ENCODE measurements at places on chromosomes 4 and X.
A peak's percentile ranks its signal among the peaks of the same experiment; 100 is the strongest.

GRCh38 chr4:65624651-65625050 is 45.6 kb downstream of the EPHA5 start:
- DNase-seq: peak; percentile 18

- DNase-seq: peak; percentile 99
These were observed 37.6 kb downstream of the SEPTIN11 start for GRCh38 chr4:76987153-76987591.

DNA sequence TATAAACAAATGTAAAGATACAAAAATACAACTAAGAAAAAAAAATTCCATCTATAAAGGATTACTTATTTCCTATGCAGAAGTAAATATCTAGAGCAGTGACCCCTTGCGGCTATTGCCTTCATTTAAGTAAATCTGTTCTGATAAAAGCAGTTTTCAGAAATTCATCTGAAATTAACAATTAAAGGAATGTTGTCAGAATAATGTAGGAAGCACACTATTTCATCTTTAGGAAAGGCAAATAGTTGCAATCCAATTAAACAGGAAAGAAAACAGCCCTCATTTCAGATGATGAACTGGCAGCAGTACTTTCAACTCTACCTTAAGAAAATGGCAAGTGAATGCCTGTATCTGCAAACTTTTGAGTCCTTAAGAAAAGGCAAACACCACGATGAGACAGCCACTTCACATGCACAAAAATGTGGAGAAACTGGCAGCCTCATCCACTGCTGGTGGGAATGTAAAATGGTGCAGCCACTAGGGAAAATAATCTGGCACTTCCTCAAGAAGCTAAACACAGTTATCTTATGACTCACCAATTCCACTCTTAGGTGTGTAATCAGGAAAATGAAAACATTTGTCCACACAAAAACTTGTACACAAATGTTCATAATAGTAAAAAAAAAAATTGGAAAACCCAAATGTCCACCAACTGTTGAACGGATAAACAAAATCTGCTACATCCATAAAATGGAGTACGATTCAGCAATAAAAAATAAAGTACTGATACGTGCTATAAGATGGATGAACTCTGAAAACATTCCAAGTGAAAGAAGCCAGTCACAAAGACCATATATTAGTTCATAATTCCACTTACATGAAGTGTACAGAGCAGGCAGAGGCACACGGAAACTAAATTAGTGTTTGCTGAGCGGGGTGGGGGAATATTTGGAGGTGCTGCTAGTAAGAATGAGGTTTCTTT is 2.0 kb upstream of the THAP9 start:
- peak; percentile 87 for DNase-seq

GRCh38 chr4:53929311-53929710 is 135.1 kb downstream of the CHIC2 start:
- no peak for DNase-seq

DNA sequence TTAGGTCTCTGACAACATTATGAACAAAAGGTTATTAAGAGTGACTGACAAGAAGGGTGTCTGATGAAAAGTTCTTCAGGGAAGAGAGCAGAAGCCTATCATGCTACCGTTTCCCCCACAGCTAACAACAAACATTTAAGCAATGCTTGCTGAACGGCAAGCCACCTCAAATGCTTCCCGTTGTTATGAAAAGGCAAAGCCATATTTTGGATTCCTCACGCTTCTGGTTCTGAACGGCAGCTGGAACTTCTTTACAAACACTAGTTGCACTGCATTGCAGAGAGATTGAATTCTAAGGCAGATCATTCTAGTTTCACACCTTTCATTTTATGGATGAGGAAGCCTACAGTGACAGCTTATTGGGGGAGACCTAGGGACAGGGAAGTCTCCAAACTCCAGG is 48.6 kb upstream of the NAP1L5 start:
- DNase-seq: no peak

DNA sequence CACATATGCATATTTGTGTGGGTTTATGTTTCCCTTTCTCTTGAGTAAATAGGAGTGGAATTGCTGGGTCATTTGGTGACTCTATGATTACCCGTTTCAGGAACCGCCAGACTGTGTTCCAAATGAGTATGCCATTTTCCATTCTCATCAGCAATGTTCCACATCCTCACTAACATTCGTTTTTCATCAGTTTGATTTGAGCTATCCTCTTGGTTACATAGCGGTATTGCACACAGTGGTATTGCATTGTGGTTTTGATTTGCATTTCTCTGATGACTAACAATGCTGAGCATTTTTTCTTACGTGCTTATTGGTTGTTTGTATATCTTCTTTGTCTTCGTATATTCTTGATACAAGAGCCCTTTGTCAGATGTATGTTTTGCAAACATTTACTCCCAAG is 218.0 kb upstream of the AMOT start:
- DNase-seq: peak; percentile 0

DNA sequence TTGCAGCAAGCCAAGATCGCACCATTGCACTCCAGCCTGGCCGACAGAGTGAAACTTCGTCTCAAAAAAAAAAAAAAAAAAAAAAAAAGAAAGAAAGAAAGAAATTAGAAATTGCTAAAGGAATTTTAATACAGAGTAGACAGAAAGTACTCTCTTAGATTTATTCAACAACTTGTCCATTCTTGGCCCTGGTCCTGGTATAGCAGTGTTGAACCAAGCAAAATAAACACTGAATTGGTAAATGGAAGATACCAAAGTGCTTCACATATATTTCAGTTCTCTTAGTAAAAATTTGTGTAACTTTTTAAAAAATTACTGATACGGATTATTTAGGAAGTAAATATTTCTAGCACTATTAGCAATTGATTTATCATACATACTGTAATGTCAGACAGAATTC is 165.9 kb upstream of the TLL1 start:
- no peak for DNase-seq

- no peak for DNase-seq
These were observed 34.1 kb upstream of the ASMTL start for GRCh38 chrX:1486749-1487361.

GRCh38 chrX:155949098-155949497 is 48.4 kb upstream of the IL9R start:
- DNase-seq: no peak

- DNase-seq: no peak
These were observed 4.5 kb downstream of the PLXNB3 start for GRCh38 chrX:153768311-153769157.

DNA sequence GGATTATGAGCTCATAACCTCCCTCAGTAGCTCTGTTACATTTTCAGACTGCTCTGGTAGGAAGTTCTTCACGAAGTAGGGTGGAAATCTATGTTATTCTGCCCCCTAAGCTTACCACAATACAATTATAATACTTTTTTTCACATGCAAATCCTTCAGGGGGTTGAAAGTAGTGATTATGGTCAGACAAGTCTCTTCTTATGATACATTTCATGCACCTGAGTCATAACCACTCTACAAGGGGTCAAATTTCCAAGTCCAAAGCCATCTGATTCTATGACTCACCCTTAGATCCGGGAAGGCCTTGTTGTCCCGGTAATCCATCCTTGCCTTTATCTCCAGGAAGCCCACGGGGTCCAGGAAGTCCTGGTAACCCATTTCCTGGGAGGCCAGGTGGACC is 95.2 kb downstream of the ATG4A start:
- DNase-seq: peak; percentile 68

GRCh38 chrX:138349351-138349750 is 362.2 kb downstream of the FGF13 start:
- no peak for DNase-seq

DNA sequence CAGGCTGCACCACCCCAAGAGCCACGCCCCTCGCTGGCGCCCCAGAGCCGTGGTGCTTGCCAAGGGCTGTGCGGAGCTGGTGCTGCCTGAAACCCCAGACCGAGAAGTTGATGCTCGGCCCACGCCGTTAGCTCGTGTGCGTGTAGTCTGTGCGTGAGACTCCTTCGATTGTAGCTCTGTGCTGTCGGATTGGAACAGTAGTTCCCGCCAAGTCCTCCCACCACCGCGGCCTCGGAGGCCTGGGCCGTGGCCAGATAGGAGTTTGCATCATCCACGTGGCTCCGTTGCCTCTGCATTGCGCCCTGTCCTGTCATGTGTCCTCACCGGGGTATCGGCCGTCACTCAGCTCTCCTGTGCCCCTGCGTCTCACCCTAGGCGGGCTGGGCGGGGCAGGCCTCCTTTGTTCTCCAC is 24.2 kb downstream of the TNIP2 start:
- no peak for DNase-seq

- no peak for DNase-seq
These were observed 195.9 kb downstream of the TSPAN5 start for GRCh38 chr4:98462487-98462886.

DNA sequence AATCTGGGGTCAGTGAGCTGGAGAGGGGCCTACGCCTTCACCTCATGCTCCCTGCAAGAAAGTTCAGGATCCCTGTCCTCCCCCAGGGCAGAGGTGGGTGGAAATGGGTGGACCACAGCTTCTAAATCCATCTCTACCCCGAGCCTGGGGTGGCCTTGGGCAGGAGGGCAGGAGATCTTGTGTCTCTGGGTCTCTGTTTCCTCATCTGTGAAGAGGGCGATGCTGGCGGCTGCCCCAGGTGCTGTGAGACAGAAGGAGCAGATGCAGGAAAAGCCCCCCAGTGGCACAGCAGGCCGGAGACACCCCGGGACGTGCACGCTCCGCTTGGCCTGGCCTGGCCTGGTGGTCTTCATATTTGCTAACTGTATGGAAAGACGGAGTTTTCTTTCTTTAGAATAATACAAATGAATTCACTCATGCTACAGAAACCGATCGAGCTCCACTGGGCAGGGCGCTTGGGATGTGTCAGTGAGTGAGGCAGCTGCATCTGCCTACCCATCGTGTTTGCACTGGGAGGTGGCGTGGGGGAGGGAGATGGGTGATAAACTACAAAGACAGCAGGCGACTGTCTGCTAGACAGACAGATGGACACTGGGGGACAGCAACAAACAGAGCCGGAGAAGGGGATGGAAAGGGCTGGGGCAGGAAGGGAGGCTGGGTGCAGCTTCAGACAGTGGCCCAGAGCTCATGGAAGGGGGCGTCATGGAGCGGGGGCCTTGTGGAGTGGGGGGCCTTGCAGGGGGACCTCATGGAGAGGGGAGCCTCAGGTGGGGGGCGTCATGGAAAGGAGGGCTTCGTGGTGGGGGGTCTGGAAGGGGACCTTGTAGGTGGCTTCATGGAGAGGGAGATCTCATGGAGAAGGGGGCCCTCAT is 136.2 kb downstream of the CPZ start:
- no peak for DNase-seq

DNA sequence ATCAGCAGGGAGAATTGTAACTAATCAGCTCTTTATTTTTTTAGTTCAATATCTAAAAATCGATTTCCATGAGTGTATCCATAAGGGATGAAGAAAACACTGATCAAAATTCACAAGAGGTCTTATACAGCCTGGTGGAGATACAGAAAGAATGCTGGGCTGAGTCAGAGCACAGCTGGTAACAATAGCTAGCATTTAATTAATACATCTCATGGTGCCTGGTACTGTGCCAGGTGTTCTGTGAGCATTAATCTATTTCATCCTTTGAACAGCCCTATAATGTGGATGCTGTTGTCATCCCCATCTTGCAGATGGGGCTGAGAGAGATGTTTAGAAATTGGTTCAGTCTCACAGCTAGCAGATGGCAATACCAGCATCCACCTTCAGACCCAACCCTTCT is 250.9 kb upstream of the RPS6KA3 start:
- peak; percentile 69 for DNase-seq

- DNase-seq: no peak
These were observed 763.9 kb downstream of the PCDH18 start for GRCh38 chr4:136768213-136768924.

GRCh38 chr4:90727938-90728337 is 600.7 kb downstream of the CCSER1 start:
- DNase-seq: no peak

DNA sequence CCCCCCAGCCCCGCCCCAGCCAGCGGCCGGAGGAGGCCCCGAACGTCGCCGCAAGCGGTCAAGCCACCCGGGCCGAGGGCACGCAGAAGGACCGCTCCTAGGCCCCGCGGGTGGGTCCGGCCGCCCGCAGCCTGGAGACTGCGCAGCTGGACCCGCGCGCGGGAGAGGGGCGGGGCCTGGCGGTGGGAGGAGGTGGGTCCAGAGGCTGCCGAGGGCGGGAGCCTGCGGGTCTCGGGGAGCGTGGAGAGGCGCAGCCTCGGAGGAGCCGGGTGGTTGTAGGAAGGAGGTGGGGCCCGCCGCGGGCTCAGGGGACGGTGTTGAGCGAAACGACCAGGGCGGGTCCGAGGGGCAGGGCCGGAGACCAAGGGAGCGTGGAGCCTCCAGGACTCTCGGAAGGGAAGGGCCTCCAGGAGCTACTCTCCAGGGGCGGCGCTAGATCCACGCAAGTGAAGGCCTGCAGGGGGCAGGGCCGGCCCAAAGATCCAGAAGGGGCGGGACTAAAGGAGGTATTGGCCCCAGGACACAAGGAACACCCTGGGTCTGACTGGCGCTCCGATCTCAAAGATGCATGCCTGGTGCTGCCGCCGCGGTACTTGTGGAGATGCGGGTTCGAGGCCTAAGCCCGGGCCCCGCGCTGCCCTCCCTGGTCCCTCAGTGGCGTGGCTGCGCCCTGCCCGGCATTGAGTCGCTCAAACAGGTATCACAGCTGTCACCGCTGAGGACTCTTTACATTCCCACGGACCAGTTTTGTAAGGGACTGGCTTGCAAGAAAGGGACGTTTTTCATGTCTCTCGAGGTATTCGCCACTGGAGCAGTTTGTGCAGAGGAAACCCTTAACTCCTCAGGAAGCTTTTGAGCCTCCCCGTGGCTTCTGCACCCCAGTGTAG is 5.9 kb downstream of the TIMM17B start:
- peak; percentile 79 for DNase-seq

DNA sequence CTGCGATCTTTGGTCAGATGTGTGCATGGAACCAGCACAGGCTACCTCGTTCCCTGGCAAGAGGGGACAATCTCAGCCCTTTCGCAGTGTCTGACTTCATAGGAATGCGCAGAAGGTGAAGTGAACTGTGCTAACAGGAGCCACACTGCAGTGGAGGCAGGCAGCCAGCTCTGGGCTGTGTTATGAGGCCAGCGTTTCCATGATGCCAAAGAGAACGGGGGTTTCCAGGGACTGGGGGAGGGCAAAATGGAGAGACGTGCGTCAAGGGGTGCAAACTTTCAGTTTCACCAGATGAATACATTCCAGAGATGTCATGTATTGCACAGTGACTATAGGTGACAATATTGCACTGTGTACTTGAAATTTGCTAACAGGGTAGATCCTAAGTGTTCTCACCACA is 30.4 kb downstream of the CLDN34 start:
- DNase-seq: no peak

GRCh38 chr4:11261066-11261850 is 167.4 kb downstream of the HS3ST1 start:
- DNase-seq: no peak

GRCh38 chr4:145530189-145530588 is 48.5 kb downstream of the SMAD1 start:
- no peak for DNase-seq

- DNase-seq: no peak
These were observed 2.9 kb upstream of the SPARCL1 start for GRCh38 chr4:87532109-87532508.

- no peak for DNase-seq
These were observed 14.1 kb downstream of the SRPX start for GRCh38 chrX:38206542-38206941.

DNA sequence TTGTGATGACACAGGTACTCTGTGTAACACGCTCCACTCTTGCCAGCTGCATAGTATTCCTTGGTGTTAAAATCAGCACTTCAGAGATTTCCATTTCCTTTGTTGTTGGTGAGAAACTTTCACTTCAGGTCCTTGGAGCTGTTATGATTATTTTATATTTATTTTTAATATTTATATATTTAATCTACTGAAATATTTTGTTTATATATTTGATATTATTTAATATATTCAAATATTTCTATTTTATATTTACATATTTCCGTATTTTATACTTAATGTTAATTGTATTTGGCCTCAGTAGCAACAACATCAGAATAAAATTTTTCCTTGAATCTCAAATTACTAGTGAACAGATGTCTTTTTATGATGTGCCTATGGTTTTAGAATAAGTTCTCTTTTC is 225.3 kb downstream of the MAGEB17 start:
- no peak for DNase-seq
